ENCODE measurements at places on chromosomes 7 and 10.

DNA sequence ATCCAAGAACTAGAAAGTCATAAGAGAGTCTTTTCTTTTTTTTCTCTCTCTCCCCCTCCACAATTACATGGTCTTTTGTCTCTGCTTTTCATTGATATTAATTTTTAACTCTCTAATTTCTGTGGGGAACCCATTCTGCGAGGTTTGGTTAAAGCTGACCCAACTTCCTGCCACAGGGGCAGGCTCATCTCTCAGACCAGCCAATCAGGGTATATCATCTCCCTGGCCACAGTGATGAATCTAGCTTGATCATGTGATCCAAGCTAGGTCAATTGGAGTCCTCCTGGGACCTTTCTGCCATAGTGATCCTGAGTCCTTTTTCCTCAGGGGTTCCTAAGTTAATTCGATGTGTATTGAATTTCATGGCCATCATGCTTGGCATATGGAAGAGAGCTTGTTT, 38.0 kb upstream of the TRUB1 start:
- DNase-seq, result no peak

DNA sequence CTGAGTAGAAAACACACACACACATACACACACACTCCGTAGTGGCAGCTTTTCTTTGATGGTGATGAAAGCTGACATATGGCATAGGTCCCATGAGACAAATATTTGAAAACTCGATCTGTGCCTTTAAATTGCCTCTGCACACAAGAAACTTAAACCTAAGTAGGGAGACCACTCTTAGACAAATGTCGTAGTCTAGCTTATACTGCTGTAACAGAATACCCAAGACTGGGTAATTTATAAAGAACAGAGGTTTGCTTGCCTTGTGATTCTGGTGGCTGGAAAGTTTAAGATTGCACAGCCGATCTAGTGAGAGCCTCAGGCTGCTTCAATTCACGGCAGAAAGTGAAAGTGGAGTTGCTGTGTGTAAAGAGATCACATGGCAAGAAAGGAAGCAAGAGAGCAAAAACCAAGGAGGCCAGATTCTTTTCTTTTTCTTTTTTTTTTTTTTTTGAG, 489.4 kb upstream of the SORCS1 start:
- no peak for DNase-seq

GRCh38 chr7:39272691-39273090, 293.5 kb upstream of the YAE1 start:
- no peak for DNase-seq

GRCh38 chr10:71402005-71402404, 5.3 kb downstream of the CDH23 start:
- no peak for DNase-seq

- no peak for DNase-seq
Observed at GRCh38 chr10:55668326-55668922, 692.6 kb downstream of the ZWINT start.

DNA sequence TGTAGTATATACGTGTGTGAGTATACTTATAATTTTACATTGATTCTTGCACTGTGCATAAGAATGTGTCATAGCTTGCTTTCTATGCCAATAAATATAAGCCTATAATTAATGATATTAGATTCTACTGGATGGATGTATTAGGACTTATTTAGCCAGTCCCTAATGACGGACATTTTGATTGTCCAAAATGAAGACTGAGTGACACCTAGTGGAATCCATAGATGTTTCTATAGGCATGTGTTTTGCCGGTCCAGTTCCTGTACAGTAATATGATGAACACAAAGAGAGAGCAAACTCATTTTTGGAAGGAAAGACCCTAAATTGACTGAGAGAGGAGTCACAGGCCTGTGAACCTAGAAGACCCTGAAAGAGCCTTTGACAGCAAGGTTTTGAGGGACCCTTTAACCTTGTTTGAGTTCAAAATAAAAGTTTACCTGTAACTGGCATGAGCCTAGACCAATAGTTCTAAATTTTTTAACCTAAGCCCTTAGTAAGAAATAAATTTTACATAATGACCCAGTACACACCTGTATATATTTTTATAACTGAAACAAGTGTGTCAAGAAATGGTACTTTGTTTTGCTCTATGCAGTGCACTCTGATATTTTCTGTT, 42.4 kb upstream of the AGBL3 start:
- no peak for DNase-seq

- no peak for DNase-seq
Observed at GRCh38 chr7:146321301-146321700, 204.7 kb downstream of the CNTNAP2 start.

Measured in central memory CD4-positive, alpha-beta T cell (primary cell).